ENCODE measurements at places on chromosomes 1 and 21. TPM values are rescaled to one million over a fixed set of nuclear protein-coding genes. Genes with fewer than 3 reads are reported as not detected.

GRCh38 chr1:155022927-155023236, 10.7 kb downstream of the DCST2 start:
- DNase-seq: no peak

- DNase-seq: no peak
Measured at GRCh38 chr1:15762546-15762945, 4.0 kb downstream of the FBLIM1 start.

- DNase-seq: peak; percentile 17
Measured at GRCh38 chr1:87450615-87451209, 122.0 kb downstream of the LMO4 start.

GRCh38 chr1:10708757-10709156, 87.7 kb downstream of the CASZ1 start:
- no peak for DNase-seq

DNA sequence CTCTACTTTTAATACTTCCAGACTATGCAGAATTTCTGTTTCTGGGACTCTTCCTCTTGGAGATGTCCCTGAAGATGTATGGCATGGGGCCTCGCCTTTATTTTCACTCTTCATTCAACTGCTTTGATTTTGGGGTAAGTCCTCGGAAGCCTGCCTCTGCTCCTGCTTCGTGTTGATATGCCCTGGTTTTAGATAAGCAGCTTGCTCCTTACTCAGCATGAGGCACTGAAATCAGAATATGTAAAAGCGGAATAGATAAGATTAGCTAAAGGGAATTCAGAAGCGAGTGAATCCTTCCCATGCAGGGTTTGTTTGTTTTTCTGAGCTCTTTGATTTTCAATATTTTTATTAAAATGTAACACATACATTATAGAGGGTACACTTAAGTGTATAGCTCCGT, 234.7 kb downstream of the CACNA1E start:
- DNase-seq: no peak

- DNase-seq: peak; percentile 44
Measured at GRCh38 chr1:39196244-39197215, 8.0 kb upstream of the MACF1 start.

DNA sequence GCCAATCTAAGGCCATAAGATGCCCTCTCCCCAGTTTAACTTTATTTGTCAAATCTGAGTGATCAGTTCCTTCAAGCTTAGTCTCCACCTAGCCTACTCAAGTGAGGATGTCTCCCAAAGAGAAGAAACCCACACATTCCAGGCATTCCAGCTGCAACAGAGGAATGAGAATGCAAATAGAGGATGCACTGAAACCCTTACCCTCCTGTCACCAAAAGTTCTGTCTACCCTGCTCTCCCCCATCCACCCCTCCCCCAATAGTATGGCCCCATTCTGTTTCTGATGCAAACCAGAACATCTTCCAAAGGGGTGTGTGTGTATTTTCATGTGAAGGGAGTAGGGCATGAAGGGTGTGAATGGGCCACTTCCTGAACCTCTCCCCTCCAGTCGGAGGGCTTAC, 3.0 kb downstream of the DUSP23 start:
- no peak for DNase-seq

DNA sequence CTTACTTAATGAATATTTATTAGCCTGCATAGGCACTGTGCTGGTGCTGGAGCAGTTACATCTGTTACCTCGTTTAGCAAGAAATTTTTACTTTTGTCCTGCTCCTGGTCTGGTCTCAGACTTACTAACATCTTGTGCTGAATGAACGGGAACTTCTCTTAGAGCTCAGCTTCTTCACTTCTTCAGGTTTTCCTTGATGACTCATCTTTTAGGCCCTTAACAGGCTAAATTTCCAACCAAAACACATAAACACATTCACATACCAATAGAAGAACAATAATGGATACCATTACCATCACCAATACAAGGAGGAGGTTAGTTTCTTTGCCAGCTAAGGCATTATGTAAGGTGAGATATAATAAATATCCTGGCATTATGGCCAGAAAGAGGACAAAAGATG, 68.9 kb downstream of the IFI44 start:
- no peak for DNase-seq

- no peak for DNase-seq
Measured at GRCh38 chr1:157137408-157138219, 581 bp downstream of the ETV3 start.

DNA sequence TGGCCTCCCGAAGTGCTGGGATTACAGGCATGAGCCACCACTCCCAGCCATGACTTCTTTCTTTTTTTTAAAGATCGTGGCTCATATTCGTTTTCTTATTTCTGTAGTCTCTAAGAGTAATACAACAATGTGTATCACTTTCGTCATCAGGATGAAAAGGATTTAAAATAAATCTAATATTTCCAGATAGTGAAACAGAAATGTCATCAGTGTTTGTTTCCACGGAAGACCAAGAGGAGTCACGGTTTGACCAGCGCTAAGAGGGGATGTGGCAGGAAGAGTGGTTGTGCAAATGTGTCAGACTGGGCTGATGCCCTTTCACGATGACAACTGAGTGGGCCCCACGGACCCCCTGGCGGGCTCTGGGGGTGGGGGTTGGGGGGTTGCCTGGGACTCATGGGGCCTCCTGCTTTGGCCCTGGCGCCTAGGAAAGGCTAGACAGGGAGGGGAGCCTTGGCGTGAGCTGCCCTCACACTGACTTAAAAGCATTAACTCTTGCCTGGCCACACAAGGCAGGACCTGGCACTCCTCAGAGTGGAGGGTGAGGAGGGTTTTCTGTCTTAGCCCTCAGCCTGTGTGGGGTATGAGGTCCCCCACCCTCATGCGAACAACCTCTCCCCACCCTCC, 8.4 kb downstream of the SOX13 start:
- DNase-seq: no peak

DNA sequence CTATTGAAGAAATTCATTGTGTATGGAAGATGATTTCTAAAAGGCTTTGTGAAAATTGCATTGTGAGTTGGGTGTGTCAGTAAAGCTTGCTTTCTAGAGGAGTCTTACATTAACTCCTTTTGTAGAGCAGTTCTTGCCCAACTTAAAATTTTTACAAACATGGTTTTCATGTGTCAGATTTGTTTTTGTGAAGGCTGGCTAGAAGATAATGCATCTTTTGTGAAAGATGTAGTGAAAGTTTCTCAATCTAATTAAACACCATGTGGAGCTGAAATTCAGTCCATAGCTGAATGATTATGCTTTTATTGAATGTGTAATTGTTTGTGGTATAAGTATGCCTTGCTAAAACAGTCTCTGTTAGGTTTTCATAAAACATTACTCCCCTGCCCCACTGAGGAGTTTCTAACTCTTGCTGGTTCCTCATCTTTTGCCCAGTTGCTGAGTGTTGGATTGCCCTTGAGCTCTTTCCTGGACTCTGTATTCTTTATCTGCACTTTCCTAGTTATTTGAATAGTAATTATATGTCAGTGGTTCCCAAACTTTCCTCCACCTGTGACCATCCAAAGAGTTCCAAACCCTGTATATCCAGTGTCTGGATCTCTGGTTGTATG, 38.0 kb downstream of the KCTD3 start:
- DNase-seq: no peak

DNA sequence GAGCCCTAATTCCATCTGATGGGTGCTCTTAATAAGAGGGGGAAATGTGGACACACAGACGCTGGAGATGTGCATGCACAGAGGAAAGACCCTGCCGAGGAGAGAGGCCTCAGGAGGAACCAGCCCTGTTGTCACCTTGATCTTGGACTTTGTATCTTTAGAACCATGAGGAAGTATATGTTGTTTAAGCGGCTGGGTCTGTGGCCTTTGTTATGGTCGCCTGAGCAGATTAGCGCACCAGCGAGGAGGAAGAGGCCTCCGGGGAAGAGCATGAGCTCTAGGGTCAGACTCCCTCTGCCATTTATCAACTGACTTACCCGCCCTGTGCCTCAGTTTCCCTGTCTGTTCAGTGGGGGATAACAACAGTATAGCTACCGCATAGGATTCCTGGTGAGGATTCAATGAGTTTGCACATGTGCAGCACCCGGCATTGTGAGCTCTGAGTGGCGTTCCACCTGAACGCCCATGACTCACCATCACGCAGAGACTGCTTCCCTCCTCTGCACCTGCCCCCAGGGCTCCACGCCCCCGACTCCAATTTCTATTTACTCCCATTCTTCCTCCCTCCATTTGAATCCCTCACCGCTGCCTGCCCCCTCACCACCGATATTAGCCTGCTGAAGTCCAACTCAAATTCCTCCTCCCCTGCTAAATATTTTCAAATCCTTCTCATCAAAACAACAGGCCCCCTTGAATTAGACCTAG, 67.2 kb downstream of the ATP5PO start:
- no peak for DNase-seq

DNA sequence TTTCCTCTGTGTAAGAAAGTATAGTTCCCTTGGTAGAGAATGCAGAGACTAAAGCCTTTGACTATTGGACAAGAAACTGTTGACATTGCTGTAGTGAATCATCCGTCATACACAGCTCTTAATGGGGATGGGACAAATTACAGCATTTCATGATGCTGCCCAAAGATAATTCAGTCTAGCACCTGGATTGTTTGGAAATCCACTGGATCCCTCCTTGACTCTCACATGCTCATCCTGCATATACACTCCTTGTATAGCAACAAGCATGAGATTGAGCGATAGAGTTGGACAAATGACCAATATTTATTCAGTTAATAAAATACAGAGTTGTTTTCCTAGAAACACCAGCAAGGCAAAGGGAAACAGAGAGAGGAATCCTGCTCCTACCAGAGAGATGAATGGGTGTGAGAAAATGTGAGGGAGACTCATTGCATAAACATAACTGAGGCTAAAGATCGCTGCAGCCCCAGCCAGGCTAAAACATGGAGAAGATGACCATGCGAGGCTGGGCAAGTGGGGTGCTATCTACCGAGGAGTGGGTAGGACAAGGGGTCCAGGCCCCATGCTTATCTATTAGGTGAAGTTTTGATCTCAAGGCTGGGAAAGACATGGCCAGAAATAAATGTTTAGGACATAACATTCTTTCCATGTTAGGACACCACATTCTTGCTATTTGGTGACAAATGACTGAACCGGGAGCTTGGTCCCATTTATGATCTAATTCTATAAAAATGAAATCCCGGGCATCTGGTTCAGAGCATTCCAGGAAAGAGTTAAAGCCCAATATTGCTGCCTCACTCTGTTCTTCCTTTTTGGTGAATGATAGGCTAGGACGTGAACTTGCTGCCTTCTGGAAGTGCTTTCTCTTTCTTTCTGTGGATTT, 153.2 kb downstream of the TGFB2 start:
- DNase-seq: no peak

- no peak for DNase-seq
Measured at GRCh38 chr1:233211595-233211994, 83.9 kb downstream of the PCNX2 start.

GRCh38 chr1:31786366-31787060, 22.4 kb upstream of the ADGRB2 start:
- DNase-seq: no peak

GRCh38 chr1:110714374-110714995, 39.7 kb upstream of the KCNA3 start:
- no peak for DNase-seq

GRCh38 chr1:92994105-92994712, 32.9 kb upstream of the DIPK1A start:
- peak; percentile 67 for DNase-seq

DNA sequence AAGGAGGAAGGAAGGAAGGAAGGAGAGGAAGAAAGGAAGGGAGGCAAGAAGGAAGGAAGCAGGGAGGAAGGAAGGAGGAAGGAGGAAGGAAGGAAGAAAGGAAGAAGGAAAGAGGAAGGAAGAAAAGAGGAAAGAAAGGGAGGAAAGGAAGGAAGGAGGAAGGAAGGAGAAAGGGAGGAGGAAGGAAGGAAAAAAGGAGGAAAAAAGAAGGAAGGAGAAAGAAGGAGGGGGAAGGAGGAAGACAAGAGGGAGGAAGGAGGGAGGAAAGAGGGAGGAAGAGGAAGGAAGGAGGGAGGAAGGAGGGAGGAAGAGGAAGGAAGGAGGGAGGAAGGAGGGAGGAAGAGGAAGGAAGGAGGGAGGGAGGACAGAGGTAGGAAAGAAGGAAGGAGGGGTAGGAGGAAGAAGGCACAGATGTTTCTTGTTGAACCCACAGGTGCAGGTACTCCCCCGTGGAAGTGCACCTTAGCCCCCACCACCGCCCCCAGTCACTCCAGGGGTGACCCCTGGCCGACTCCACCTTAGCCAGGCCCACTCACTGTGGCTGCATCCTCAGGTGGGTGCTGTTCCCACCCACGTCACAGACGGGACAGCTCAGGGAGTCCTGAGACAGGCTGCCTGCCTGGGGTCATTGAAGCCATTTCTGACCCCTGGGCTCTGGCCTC, 57.9 kb upstream of the TTC34 start:
- DNase-seq: no peak

DNA sequence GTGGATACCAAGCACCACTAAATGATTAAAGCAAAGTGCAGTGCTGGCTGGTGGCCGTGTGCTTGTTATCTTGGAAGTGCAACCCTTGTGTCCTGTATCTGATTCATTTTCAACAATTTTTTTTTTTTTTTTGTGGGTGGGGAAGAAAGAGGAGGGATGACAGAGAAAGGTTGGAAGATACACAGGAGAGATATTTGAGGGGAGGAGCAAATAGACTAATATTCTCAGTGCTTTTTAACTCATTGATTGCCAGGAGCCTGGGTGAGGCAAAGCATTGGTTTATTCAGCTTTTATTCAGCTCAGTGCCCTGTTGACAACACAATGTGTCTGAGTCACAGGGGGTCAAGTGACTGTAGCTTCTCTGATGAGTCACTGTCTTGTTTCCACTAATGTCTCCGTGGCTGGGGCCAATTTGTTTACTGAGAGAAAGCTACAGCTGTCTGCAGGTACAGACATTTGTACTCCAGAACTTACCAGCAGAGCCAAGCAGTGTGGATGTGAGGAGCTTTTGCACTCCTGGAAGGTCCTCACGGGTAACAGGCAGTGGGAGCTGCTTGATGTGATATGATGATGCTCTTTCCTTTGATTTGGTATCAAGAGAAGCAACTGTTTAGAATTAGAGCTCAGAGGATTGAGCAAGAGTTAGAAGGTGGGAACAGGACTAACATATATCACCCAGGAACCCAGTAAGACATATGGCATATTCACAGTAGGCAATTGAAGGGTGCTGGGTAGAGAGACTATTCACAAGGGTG, 23.6 kb upstream of the DNM3 start:
- no peak for DNase-seq

DNA sequence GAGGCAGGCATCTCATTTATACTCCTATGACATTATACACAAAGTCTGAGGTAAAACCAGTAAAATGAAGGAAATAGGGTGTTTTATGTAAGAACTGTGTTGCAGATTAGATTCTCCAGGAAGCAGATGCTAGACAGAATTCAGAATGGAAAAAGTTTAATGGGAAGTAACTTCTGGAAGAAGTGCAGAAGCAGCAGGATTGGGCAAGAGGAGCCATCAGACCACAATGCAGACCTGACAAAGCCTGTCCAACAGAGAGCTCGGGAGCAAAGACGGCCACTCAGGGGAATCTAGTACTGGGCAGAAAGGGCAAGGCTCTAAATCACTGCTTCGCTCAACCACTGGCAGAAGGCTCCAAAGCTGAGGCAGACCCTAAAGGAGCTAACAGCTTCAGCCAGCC, 33.7 kb downstream of the FBXO42 start:
- DNase-seq: no peak

- no peak for DNase-seq
Measured at GRCh38 chr1:18946550-18947381, 9.7 kb downstream of the IFFO2 start.

C1QTNF12 gene
- total RNA-seq: 5.0 TPM

KCNE2 gene
- total RNA-seq: not detected

BCL2L15 gene
- total RNA-seq: 3.3 TPM

BACE2 gene
- total RNA-seq: 2.0 TPM

OVAAL gene
- not detected for total RNA-seq

LRRC7 gene
- total RNA-seq: 0.71 TPM

Data from naive thymus-derived CD8-positive, alpha-beta T cell (primary cell).